ENCODE measurements at places on chromosomes 3 and 15.

- no peak for DNase-seq
Measured at GRCh38 chr3:56916716-56917360, 115.1 kb upstream of the ARHGEF3 start.

DNA sequence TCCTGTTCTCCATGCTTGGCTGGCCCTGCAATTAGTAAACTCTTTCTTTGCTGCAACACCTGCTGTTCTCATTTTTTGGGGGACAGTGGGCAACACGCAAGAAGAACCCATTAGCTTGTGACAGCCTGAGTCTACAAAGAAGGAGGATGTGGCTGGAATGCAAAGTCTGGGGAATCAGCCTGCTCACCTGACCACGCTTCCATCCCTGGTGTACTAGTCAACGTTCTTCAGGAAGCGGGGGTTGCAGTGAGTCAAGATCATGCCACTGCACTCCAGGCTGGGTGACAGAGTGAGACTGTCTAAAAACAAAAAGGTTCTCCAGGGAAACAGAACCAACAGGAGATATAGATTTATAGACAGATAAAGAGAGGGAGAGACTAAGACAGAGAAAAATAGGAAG is 27.7 kb upstream of the KBTBD12 start:
- DNase-seq, result no peak

- peak; percentile 3 for DNase-seq
Measured at GRCh38 chr15:93073465-93073952, 15.5 kb downstream of the RGMA start.

- no peak for DNase-seq
Measured at GRCh38 chr3:124660599-124660998, 69.7 kb upstream of the UMPS start.

DNA sequence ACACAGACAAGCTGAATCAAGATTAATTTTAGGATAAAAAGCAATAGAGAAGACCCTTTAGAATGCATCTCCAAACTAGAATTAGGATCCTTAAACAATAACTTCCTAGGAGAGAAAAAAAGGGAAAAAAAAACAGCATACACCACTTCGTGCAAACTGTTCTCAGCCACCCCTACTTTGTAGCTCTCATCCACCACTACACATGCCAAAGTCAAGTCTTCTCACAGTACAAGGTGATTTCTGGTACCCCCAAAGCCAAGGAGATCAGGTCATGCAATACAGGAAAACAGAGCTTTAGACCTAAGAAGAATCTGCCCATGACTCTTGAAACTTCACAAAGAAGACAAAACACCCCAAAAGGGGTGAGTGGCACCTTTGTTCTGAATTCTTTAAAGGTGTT is 166.9 kb downstream of the SUCNR1 start:
- no peak for DNase-seq

DNA sequence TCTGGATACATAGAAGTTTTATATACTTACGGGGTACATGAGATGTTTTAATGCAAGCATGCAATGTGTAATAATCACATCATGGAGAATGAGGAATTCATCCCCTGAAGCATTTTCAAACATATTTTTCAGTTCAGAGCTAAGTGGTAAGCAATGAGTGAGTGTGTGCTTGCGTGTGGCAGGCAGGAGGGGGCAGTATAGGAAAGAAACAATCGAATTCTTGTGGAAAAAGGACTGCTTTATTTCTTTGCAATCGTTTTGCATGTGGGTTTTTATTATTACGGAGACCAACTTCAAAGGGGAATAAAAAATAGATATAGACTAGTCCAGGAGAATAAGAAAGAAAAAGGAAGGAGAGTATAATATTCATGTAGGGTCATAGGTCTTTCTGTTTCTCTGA is 271.6 kb downstream of the CHL1 start:
- DNase-seq, result no peak

GRCh38 chr15:25848784-25849156 is 14.4 kb downstream of the ATP10A start:
- no peak for DNase-seq

- peak; percentile 88 for DNase-seq
Measured at GRCh38 chr15:52528564-52529340, at the start of gene MYO5A. MYO5A (minus strand) TSS chr15:52528880; CDS start chr15:52528806, 74 bp downstream.

- no peak for DNase-seq
Measured at GRCh38 chr3:32305361-32305876, 66.9 kb downstream of the CMTM8 start.

DNA sequence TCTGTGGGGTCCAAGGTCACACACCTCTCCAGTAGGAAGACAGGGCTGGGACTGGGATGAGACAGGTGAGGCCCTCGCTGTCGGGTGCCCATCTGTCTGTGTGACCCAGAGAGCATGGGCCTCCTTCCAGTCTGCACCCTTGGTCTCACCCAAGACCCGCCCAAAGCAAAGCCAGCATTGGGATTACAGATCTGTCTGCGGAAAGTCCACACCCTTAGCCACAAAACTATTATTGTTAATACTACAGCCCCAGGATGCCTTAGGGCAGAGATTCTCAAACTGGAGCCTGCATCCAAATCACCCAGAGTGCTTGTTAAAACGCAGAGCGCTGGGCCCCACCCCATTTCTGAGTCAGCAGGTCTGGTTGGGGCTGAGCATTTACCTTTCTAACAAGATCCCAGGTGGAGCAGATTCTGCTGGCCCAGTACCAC is 58.5 kb upstream of the ZNF148 start:
- DNase-seq, result no peak

- DNase-seq, result no peak
Measured at GRCh38 chr3:157027861-157028745, 131.8 kb downstream of the CCNL1 start.

DNA sequence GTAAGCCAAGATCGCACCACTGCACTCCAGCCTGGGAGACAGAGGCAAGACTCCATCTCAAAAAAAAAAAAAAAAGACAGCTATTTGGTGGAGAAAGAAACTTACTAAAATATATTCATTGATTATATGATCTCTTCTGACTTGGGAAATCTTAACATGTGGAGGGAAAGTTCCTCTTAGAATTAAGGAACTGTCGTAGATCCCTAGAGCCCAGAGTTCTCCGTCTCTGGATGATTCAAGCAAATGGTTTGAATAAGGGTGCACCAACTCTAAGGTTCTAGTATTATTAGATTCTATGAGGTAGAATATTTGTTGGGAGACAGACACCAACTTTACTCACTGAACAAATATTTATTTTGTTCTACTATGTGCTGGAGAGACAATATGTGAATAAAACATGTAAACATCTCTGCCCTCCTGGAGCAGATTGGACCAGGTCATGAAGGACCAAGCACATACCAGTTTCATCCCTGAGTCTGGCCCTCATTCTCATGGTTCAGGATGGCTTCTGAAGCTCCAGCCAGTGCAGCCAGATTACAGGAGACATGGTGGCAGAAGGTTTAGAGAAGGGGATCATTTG is 129.7 kb downstream of the MITF start:
- DNase-seq, result no peak

DNA sequence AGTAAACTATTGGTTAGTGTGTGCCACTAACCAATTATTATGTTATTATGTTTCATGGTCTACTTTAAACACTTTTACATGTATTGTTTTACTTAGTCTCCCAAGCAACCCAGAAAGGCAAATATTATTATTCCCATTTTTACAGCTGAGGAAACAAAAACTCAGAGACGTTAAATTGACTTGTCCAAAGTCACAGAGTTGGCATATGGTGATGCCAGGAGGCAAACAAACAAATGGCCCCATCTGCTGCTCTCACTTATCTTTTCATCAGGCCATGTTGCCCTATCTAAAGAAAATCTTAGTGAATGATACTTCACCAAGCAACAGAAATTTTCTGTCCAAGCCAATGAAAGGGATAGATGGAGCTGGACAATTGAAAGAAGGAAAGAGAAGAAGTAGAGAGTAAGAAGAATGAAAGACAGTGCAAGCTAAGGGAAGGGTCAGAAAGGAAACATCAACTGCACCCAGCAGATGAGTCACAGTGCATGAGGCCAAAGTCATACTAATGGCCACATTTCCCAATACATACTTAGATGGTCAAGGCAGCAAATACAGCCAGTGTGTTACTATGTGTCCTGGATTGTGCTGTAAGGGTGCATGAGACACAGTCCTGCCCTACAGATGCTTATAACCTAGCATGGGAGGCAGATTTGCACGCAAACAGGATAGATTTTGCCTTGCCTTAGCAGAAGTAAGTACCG is 266.9 kb downstream of the KCNMB2 start:
- DNase-seq, result no peak

DNA sequence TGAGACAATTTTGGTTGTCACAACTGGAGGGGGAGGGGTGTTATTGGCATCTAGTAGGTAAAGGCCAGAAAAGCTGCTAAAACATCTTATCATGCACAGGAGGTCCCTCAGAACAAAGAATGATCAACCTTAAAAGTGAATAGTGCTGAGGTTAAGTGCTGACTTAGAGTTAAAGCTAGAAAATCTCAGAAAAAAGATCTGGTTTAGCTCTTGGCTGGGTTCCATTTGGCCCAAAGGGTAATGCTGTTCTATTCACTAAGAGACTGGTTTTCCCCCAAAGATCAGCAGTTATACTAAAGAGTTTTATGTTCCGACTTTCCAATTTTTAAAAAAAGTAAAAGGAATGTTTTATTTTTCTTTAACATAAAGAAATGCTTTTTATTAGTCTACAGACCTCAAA is 15.6 kb downstream of the DCBLD2 start:
- DNase-seq, result no peak

- DNase-seq, result no peak
Measured at GRCh38 chr3:128011140-128011539, 41.1 kb upstream of the SEC61A1 start.

- no peak for DNase-seq
Measured at GRCh38 chr15:64072812-64073211, 20.8 kb downstream of the CIAO2A start.

All from CD4-positive, alpha-beta T cell treated with Interferon alpha-2 for 1 hour (primary cell).